ENCODE measurements at places on chromosomes 11 and 22.

- DNase-seq = no peak
Measured at GRCh38 chr22:25070956-25071355, 118.4 kb downstream of the KIAA1671 start.

DNA sequence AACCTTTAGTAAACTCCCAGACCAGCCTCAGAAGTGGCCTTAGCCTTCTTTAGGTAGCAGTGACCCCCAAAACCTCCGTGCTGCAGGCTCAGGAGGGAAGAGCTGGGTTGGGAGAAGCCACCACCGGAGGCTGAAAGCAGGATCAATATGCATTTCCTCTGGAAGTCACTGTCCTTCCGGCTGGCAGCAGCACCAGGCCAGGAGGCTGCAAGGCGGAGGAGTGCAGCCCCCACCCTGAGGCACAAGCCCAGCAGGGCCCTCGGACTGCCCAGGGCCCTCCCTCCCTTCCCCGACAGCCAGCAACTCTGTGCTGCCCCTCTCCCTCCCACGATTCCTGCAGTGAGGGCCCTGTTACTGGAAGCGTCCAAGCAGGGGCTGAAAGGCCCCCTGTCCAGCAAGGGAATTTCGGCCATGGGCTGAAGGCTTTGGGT, 3.2 kb upstream of the NRXN2 start:
- DNase-seq = no peak

DNA sequence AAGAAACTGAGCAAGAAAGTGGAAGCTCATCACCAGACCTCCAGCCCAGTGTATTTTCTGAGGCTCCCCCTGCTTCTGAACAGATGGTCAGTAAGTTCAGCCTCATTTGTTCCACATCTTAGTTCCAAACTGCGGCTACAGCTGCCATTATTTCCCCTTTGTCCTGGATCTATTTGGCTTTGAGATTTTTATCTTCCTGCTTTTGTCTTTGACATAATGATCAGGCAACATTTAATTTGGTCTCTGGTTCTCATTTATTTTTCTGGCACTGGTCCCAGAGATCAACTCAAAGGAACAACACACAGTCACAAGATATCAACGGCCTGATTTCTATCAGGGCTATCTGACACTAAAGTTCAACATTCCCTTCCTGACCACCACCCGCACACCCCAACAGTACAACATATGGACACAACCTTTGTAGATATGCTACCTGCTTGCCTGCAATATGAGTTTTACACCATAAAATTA, 137.5 kb downstream of the FAM76B start:
- DNase-seq = no peak

- no peak for DNase-seq
Measured at GRCh38 chr11:109769858-109770257, 323.3 kb upstream of the ZC3H12C start.

GRCh38 chr11:74169738-74170458, 904 bp downstream of the C2CD3 start:
- DNase-seq = no peak
